Activated CD4-positive, alpha-beta T cell treated with anti-CD3 and anti-CD28 coated beads, Interleukin-2, amount 50 U/mL, for 4 hours (primary cell): ENCODE measurements at places on chromosomes 7 and 10.

GRCh38 chr10:131803860-131804425, 96.9 kb upstream of the PPP2R2D start:
- no peak for DNase-seq

DNA sequence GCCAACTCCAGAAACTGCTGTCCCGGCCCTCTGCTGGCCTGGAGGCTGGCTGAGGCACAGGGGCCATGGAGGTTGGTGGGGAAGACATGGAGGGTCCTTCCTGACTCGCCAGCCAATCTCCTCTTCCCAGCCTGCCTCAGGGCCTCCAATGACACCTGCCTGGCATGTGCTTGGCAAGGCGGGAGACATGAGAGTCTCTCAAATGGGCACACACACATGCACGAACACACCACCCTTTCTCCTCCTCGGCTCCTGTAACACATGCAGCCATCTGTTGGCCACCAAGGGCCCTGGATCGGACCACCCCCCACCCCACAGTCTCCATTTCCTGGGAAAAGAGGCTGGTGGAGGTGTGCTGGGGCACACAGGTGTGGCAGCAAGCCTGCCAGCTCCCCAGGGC, 56.4 kb downstream of the YKT6 start:
- DNase-seq, result no peak

DNA sequence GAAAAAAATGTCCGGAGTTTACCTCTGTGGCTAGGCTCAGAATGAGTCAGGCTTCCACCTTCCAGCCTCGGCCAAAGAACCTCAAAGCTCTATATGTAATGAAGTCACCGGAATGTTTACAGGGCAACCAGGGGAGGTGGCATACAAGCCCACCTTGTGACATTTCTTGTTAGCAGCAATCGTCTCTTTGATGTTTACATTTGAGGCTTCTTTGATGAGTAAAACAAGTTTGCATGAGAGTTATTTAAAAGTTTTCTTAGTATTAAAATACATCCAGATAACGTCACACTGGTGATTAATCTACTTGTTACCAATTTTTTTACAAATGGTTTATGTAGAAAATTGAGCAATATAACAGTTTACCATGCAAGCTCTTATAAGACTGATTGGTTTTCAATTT, 133.1 kb upstream of the ADAM12 start:
- DNase-seq, result no peak

DNA sequence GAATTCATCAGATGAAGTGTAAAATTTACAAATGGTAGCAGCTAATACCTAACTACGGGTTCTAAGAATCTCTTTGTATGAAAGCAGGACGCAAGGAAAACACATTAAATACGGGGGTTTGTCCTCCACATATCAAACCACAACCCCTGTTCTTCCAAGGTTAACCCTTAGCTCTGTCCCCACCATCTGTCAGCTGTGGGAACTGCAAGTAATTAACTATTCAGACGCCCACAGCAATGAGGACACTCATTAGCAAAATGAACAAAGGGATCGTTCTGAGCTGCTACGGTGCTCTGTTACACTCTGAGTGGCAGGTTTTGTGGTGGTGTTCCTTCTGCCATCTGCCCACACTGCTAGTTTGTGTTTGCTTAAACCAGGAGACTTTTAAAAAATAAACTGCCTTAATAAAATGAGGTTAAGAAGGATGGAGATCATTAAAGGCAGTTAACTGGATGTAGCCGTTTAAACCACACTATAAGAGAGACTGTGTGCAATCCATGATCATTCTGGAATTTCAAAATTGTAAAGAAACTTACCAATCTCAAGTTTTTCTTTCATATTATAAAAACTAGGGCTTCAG, 51.4 kb downstream of the C10orf67 start:
- no peak for DNase-seq

- no peak for DNase-seq
Measured at GRCh38 chr7:123615344-123615743, 13.7 kb downstream of the ASB15 start.

DNA sequence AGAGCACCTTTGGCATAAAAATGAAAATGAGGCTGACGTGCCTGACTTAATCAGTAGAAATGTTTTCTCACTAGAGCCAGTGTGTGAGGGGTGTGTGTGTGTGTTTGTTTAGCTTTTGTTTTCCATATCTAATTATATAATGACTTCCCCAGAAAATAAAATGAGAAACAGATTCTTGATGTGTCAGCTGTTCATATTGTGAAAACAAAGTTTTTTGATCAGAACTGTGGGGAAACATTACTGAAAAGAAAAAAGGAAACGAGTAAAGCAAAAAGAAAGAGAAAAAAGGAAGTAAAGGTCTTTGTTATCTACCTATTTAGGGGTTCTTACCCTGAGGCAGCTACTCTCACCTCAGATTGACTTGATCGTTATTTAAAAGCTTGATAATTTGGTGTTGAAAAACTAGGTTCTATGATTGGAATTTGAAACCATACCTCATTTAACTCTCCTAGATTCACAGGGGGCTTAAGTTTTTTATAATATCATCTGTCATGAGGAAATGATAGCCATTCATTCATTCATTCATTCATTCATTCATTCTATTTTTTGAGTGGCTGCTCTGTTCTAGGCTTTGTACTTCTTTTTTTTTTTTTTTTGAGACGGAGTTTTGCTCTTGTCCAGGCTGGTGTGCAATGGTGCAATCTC, 58.0 kb downstream of the CREM start:
- no peak for DNase-seq

GRCh38 chr10:101050208-101051069, 11.3 kb upstream of the KAZALD1 start:
- DNase-seq, result peak; percentile 72

- DNase-seq, result no peak
Measured at GRCh38 chr7:44891372-44891771, 6.0 kb upstream of the PURB start.

GRCh38 chr10:105113666-105114065, 472.6 kb downstream of the SORCS3 start:
- DNase-seq, result no peak

- DNase-seq, result no peak
Measured at GRCh38 chr7:77687100-77687746, 9.0 kb upstream of the RSBN1L start.

GRCh38 chr10:11437391-11438142, 173.9 kb downstream of the USP6NL start:
- no peak for DNase-seq

DNA sequence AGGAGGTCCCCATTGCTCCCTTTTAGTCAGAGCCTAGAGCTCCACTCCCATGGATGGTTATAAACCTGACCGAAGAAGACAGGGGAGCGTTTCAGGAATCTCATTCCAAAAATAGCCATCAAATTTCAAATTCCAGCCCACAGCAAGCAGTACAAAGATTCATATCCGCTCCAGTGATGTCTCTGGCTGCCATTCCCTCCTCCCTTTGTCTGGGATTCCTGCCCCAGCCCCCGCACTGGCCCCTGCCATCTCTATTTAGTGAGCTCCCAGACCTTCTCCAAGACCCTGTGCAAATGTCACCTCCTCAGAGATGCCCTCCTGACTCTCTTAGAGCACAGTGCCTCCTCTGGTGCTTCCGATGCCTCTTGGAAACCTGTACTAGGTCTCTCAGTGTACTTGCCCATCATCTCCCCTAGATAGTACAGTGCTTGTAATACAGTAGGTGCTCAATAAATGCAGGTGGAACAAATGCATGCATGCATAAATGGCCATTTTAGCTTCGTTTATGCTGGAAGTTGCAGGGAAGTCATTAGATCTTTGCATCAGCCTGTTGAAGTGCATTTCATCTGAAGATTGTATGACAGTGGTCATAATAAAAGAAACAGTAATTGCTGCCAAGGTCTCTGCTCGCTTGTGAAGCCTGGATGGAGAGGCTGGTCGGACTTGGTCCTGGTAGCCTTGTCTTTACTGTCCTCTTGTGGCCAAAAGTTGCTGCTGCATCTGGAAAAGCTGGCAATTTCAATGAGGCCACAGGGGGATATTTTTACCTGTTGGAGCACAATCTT, 32.0 kb upstream of the HABP2 start:
- DNase-seq, result no peak

DNA sequence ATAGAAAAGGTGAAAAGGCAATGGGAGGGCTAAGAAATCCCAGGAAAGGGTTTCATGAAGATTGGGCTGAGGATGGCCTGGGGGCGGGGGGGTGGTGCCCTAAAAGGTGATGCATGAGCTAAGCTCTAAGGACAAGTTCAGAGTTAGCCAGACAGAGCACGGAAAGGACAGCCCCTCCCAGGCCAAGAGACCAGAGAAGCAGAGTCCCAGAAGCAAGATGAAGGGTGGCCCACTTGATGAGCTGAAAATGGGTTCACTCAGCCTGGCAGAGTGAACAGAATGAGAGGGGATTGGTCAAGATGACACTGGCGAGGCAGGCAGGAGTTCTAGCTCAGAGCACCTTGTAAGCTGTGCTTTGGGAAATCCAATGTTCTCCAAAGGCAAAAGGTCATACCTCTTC, 89.4 kb upstream of the GPR26 start:
- no peak for DNase-seq

DNA sequence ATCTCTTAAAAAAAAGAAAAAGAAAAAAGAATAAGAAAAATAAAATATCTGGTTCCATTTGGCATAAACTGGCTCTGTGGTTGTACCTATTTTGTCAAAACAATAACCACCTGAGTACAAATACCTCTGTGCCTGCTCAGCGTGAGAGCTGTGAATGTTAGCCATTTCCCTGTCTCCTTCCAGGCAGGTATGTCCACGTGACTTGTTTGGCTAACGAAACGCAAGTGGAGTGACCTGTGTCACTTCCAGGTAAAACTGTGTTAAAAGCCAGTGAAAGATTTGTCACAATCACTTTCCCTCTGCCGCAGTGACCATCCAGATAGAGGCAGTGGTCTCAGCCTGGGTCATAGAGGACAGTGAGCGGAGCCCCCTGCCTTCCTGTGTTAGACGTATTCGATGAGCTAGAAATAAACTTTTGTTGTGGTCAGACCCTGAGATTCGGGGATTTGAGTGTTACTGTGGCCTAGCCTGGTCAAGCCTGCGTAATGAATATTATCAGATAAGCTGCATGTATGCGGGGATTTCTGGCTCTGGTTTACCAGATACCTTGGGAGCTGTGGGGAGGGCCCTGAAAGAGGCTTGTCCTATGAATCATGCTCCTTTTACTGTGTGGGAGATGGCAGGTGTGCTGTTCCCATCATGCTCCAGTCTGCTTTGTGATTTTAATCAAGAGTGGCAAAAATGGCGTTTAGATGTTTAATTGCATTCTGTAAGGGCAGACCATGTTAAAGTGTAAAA, 3.8 kb downstream of the PTER start:
- DNase-seq, result peak; percentile 11

GRCh38 chr7:66055321-66055956, 20.2 kb upstream of the ASL start:
- no peak for DNase-seq

GRCh38 chr7:98998821-98999725, 120.7 kb downstream of the TRRAP start:
- no peak for DNase-seq
